Stimulated activated CD4-positive, alpha-beta T cell treated with anti-CD3 and anti-CD28 coated beads, Interleukin-2, amount 100 ng/mL, for 4 hours (primary cell): ENCODE measurements at places on chromosomes 2 and 18.

DNA sequence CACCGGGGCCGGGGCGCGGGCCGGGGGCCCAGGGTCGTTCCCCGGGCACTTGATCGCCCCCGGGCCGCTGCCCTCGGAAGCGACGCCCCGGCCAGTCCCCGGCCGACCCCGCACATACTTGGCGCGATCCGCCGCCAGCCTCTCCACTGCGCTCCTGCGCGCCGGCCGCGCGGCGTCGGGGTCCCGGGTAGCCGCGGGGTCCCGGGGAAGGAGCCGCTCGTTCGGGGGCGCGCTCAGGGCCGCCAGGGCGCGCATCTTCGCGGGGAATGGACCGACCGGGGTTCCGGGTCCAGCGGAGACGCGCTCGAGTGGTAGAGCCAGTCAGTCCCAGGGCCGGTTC is 204 bp downstream of the FAM110C start:
- no peak for DNase-seq

- no peak for DNase-seq
These were observed 28.5 kb downstream of the HRH4 start for GRCh38 chr18:24488824-24489493.

GRCh38 chr2:64695721-64696261 is 42.1 kb upstream of the SERTAD2 start:
- DNase-seq, result no peak

- no peak for DNase-seq
These were observed 5.4 kb downstream of the ITSN2 start for GRCh38 chr2:24354957-24355356.

GRCh38 chr2:65831509-65831908 is 399.1 kb upstream of the SPRED2 start:
- no peak for DNase-seq

GRCh38 chr2:30165617-30166016 is 18.8 kb downstream of the YPEL5 start:
- DNase-seq, result no peak

- DNase-seq, result no peak
These were observed 193.1 kb downstream of the SH3RF3 start for GRCh38 chr2:109322111-109322510.

DNA sequence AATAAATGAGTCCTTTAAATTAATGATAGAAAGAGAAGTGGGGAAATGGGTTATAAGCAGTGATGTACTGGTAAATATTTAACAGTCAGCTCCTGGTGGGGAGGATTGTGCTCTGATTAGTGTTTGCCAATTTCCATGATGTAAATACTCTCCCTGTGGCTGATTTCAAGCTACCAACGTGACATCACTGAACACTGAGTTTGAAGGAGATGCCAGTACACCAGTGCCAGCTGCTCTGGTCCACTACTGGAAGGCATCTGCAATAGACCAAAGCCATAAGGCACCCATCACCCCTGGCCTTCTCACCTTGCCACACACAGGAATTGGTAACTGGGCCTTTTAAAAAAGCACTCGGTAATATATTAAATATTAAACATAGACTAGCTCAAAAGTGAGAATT is 77.7 kb downstream of the TGOLN2 start:
- DNase-seq, result no peak

DNA sequence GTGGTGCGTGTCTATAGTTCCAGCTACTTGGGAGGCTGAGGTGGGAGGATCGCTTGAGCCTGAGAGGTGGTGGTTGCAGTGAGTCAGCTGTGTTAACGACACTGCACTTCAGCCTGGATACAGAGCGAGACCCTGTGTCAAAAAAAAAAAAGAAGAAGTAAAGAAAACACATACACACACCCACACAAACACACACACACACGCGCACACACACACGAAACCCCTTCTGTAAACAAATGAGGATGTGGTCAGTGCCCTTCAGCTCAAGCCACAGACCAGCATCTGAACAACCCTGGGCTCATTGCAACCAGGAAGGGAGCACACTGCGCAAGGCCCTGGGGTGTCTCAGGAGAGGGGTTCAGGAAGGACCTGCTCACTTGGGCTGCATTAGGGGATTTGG is 47.9 kb upstream of the KCNF1 start:
- DNase-seq, result no peak

- peak; percentile 6 for DNase-seq
These were observed 68.8 kb downstream of the DOK6 start for GRCh38 chr18:69469444-69469919.

- DNase-seq, result no peak
These were observed 3.3 kb upstream of the CNDP1 start for GRCh38 chr18:74531043-74531442.

DNA sequence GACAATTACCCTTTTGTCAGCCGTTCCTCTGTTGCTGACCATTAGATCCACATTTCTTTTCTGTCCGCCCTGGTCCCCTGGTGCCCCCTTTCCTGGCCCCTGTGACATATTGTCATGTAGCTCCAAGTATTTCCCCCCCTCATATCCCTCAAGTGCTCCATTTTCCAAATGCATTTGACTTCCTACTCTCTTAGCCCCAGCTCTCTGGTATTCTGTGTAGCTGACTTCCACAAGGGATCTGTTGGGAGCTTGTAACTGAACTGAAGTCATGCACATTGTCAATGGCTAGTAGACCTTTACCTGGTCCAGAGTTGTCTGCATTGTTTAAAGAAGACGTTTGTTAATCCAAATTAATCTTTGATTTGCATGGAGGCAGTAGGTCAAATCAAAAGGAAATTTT is 34.8 kb downstream of the LIPG start:
- DNase-seq, result no peak

DNA sequence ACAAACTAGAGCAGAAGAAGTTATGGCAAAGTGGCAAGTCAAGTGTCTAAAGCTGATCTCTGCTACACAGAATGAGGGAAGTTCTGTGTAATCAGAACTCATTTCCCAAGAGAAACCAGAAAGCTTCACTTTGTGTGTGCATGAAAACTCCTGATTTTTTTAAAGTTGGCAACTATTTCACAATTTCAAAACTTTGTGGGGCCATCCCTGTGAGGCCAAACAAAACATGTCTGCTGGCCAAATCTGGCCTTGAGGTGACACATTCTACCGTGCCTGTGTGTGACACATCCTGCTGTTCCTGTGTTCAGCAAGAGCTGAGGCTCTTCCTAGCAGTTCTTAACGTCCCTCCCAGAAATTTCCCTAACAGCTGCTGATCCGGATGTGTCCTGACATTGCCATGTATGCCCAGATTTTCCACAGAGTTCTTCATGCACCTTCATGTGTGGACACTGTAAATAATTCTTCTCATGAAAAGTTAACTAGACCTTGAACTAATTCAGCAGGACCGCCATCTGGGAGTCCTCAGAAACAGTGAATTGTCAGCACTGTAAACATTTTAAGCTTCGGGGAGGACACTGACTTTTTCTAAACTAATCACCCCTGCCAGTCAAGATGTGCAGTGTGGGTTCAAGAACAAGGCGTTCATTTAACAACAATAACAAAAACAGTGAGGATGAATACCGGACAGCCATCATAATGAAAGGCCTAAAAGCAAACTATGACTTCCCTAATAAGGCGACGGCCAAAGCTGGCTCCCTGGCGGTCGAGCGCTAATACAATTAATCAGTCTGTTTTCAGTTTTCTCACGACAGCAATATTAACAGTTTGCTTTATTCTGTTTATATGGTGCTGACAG is 99.0 kb downstream of the PLEKHM3 start:
- DNase-seq, result no peak

GRCh38 chr18:46624127-46624526 is 32.9 kb downstream of the LOXHD1 start:
- DNase-seq, result peak; percentile 33

DNA sequence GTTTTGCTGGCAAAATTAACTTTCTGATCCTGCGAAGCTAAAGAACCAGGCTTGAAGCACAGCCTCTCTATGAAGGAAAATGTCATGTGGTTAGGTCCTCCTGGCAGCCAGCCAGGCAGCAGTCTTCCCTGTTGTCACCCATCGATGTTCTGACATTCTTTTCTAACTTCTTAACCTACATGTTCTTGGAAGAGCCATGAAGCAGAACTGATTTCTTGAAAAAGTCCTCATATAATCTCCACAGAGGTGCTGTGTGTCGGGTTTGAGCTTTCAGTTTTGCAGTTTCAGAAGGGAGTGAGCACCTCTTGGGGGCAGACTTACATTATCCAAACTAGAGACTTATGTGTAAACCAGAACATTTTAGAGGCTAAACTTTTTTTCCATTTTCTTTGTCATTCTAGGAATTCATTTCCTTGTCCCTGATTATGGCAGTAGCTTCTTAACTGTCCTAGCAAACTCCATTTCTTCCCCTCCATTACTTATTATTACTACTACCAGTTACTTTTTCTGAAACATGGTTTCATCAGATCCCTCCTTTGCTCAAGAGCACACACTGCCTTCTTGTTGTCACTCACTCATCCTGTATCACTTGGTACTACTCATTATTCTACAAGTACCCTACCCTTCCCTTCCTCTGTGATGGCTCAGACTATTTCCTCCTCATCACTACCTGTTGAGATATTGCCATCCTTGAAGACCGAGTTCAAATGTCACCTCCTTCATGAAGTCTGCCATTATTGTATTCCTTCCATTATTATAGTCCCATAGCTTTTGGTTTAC is 31.1 kb downstream of the DOK1 start:
- peak; percentile 2 for DNase-seq

GRCh38 chr2:181955010-181955409 is 30.6 kb upstream of the PPP1R1C start:
- no peak for DNase-seq

GRCh38 chr2:46872902-46873603 is 42.6 kb downstream of the MCFD2 start:
- DNase-seq, result no peak

GRCh38 chr2:240343548-240343947 is 91.9 kb upstream of the GPC1 start:
- no peak for DNase-seq

DNA sequence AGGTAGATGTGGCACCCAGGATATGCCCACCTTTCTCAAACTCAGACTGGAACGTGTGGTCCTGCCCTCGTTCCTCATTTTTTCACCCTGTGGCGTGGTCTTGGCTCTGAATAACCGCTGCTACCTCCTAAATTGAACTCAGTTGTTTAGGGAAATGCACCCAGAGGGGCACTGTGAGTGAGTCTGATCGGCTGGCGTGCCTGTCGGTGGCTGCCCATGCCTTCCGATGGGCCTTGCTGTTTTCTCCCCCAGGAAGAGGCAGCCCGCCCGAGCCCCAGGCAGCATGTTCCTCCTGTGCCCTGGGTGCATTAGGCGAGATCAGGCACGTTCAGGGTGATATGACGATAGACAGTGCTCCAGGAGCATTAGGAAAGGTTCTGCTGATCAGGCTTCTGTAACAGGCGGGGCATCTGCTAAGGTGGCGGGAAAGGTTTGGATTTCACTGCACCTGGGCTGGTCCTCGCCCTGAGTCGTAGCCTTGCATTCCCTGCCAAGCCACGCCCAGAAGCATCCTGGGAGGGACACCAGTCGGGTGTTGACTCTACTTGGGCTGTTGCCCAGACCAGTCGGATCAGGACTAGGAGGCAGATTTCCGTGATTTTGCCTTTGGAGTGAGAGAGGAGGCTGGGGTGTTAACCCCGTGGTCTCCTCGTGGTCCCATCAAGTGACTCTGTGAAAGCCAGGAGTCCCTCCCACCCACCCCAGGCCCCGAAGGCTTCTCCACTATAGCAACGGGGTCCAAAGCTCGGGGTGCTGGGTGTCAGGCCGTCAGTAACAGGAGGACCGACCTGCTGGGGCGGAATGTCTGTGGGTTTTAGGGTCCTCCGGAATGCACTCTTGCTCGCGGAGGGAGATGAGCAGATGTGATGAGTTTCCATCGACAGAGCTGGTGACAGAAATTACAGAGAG is 75.1 kb downstream of the SH3BP4 start:
- no peak for DNase-seq

- no peak for DNase-seq
These were observed 774.9 kb downstream of the RNF144A start for GRCh38 chr2:7691961-7692656.

DNA sequence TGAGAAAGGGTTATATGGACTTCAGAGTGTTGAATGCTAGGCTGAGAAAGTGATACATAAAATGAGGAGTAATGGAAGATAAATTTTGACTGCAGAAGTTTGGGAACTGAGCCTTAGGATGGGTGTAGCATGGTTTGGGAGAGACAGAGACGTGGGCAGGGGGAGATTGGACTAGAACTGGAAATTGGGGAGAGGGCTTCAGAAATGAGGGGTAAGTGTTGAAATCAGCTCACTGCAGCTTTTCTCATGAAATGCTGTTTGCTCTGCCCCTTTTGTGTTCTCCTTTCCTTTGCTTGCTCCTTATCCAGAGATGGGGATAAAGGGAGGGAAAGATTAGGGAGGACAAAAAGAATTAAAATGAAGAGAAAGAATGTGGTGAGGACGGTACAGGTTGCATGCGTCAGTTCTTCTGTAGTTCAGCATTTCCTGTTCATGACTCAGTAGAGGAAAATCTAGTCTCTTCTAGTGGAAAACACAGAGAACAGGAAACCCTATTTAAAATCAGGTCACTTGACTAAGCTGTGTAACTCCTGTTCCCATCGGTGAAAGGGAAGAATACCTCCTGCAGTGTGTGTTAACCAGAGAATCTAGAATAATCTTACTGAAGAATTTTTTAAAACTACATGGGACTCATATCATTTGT is 105.6 kb downstream of the CRIM1 start:
- no peak for DNase-seq

GRCh38 chr2:160387558-160388262 is 105.9 kb downstream of the RBMS1 start:
- no peak for DNase-seq
